ENCODE measurements at places on chromosomes 3 and 15.

- no peak overlapping the region for H3K27ac ChIP-seq
- H3K4me3 ChIP-seq: no peak overlapping the region
- no peaks in the 10 kb centered on the region for H3K4me1 ChIP-seq
- no peaks in the 10 kb centered on the region for H3K36me3 ChIP-seq
- H3K27me3 ChIP-seq: peaks cover 39% of the 10 kb centered on the region
Observed at GRCh38 chr3:186509423-186509822, 34.8 kb downstream of the CRYGS start.

- H3K27me3 ChIP-seq: no peaks in the 10 kb centered on the region
- H3K27ac ChIP-seq: no peak overlapping the region
- H3K4me1 ChIP-seq: peaks cover 7% of the 10 kb centered on the region
- peak overlapping the region; percentile 87 for H3K4me3 ChIP-seq
- DNase-seq: no peak
Observed at GRCh38 chr3:179324270-179324754, 1.5 kb downstream of the ZNF639 start.

DNA sequence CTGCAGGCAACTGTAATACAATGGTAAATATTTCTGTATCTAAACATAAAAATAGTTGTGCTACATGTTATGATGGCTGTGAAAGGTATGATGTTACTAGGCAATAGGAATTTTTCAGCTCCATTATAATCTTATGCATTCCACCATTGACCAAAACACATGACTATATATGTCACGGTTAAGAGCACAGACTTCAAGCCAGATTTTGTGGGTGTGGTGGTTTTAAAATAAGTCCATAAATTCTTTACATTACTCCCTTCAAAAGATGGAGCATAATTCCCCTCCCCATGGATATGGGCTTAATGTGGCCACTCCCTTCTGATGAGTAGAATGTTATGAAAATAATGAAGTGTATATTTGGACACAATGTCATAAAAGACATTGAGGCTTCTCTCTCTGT, 88.4 kb upstream of the TBC1D5 start:
- no peak overlapping the region for H3K27ac ChIP-seq
- no peak overlapping the region for H3K4me3 ChIP-seq
- DNase-seq: no peak

DNA sequence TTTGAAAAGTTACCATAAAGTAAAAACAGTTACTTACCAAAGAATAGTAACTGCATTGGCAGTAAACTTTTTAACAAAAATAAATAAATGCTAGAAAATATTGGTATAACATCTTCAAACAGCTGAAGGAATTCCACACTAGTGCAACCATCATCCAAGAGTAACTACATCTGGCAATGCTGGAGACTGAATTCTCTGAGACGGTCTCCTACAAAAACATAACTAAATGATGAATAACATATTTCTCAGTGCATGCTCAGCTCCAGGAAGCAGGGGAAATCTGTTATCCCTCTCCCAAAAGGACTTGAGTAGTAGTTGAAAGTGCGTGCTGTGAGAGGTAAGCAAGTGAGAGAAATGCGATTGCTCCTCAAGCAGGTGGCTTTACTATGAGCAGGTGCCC, 526.8 kb upstream of the CCDC54 start:
- DNase-seq: no peak
- no peaks in the 10 kb centered on the region for H3K4me1 ChIP-seq
- no peak overlapping the region for H3K4me3 ChIP-seq
- no peak overlapping the region for H3K27ac ChIP-seq

DNA sequence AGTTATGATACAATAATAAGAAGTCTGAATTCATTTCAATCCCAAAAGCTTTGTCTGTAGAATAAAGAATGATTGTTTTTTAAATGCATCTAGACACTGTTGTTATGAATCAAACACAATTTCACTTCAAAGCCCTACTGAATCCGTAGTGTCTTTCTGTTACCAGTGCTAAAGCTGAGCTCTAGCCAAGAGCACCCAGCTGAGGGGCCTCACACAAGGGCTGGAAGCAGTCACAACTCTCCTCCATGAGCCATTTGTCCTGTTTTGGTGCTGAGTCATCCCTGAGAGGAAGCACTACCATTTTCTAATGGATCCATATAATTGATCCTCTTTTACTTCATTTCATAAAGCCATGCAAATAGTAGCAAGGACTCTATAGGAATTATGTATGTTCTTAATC, 158.2 kb upstream of the ANKRD28 start:
- no peaks in the 10 kb centered on the region for H3K36me3 ChIP-seq
- H3K4me1 ChIP-seq: no peaks in the 10 kb centered on the region
- DNase-seq: no peak
- no peak overlapping the region for H3K4me3 ChIP-seq
- H3K27me3 ChIP-seq: no peaks in the 10 kb centered on the region

DNA sequence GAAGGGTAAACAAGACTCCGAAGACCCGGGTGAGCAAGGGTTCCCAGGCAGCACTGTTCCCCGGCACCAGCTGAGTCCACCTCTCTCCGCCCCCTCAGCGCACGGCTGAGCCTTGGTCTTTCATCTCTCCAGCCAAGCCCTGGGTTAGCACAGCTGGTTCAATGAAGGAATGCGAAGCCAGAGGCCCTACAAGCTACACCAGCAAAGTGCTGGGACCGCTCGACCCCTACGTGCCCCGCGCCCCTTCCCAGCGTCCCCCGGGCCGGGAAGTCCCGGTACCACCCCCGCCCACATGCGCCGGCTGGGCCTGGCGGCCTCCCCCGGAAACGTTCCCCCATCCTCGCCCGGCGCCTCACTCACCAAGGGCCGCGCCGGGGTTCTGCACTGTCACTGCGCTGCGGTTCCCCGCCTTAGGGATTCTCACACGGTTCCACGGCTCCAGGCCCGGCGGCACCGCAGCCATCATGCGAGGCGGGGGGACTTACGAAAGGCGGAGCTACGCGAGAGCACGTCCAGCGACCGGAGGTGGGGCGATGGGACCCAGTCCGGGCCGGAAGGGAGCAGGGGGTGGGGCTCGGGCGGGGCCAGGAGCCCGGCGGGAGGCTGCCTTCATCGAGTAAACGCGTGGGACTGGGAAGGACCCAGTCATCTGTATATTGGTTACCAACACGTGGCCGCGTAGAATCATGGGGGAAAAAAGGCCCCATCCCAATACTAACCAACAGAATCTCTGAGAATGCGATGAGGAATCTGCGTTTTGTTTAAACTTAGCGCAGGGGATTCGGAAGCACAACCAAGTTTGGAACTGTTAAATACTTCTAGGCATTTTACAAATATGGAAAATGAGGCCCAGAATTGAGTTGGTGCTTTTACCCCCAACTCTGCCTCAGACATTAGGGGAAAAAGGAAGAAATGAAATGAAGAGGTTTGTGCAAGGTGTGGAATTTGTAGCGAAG, 28.7 kb downstream of the GTPBP8 start:
- H3K4me3 ChIP-seq: peak overlapping the region; percentile 78
- H3K27me3 ChIP-seq: no peaks in the 10 kb centered on the region
- peaks cover 16% of the 10 kb centered on the region for H3K36me3 ChIP-seq
- peaks cover 17% of the 10 kb centered on the region for H3K4me1 ChIP-seq

- 0 out of 2 replicates have a peak, but pooled peaks cover 2% of the 10 kb centered on the region for H3K4me1 ChIP-seq
- no peaks in the 10 kb centered on the region for H3K27me3 ChIP-seq
- H3K4me3 ChIP-seq: no peak overlapping the region
- no peaks in the 10 kb centered on the region for H3K36me3 ChIP-seq
- no peak for DNase-seq
- H3K27ac ChIP-seq: no peak overlapping the region
Observed at GRCh38 chr15:101083336-101084045, 164.3 kb downstream of the LRRK1 start.

DNA sequence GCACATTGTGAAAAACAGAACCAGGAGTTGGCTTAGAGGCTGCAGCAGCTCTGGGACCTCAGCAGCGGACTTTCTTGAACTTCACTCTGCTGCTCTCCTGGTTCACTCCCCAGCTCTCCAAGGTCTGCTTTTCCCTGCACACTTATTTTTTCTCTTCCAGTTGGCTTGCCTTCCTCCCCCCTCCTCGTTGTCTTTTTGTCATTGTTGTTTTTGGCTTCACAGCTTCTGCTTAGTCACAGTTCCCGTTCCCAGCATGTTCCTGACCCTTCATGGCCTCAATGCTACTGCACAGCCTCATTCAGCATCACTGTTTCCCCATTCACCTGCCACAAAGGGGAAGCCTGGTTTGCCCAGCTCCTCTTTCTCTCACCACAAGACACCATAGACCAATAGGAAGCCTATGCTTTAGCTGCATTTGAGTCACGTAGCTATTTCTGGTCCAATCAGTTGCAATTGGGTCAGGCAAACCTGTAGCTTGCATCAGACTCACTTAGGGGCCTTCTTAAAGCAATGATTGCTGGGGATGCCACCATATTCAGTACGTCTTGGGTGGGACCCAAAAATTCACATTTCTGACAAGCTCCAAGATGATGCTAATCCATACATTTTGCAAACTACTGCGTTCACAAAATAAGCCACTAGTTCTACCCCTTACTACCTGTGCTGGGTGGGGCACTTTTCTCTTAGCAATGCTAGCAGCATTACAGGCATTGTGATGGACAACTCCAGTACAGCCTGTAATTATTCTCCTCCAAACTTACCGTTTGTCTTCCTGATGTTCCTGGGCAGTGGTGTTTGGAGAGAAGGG, 7.8 kb upstream of the SUMF1 start:
- DNase-seq: no peak
- H3K27me3 ChIP-seq: peaks cover 20% of the 10 kb centered on the region
- H3K36me3 ChIP-seq: no peaks in the 10 kb centered on the region
- no peak overlapping the region for H3K27ac ChIP-seq
- H3K4me3 ChIP-seq: no peak overlapping the region

DNA sequence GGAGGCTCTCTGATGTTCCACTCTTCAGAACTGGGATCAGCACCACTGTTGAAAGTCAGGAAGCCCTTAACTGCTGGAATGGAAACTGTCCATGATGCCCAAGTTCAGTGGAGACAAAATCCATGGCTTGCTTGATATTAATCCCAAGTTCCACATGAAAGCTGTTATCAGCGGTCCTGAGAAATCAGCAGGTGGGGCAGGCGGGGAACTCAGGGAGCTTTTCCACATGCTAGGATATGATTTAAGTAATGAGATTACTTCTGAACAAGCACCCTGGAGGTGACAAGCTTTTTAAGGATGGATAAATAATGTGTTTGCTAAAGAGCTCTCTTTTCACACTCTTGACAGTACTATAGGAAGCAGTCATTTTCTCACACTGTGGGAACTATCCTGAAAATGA, 82.9 kb downstream of the CYP19A1 start:
- H3K4me1 ChIP-seq: no peaks in the 10 kb centered on the region
- no peak overlapping the region for H3K27ac ChIP-seq
- H3K27me3 ChIP-seq: no peaks in the 10 kb centered on the region
- no peak for DNase-seq
- no peak overlapping the region for H3K4me3 ChIP-seq
- no peaks in the 10 kb centered on the region for H3K36me3 ChIP-seq

DNA sequence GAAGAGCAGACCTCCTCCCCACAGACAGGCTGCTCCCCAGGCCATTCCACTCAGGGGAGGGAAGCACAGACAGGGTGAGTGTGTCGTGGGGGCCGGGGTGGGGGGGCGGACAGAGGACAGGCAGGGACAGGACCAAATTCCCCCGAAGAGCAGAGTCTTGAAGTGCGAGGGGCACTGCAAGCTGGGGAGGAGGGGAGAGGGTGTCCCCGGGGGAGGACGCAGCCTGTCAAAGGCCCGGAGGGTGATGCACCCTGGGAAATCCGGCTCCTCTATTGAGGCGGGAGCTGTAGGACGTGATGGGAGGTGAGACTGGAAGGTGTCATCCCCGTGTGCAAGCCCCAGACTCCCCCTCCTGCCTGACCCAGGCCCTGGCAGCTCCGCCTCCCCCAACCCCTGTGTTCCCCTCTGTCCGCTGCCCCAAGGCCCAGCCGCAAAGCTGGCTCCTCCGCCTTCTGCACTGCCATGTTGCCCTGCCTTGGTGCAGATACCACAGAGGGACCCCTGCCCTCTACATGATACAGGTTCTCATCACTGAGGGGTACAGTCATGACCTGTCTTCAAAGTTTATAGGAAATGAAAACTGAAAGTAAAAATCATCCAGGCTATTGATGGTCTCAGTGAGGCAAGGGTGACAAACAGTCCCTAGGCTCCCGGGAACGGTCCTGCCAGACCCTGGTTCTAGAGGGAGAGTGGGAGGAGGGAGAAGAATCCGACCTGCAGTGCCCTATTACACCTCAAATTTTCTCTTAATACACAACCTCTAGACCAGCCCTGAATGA, 76.3 kb upstream of the IQSEC1 start:
- no peaks in the 10 kb centered on the region for H3K27me3 ChIP-seq
- no peaks in the 10 kb centered on the region for H3K36me3 ChIP-seq
- H3K4me3 ChIP-seq: no peak overlapping the region
- H3K27ac ChIP-seq: no peak overlapping the region

- H3K4me1 ChIP-seq: no peaks in the 10 kb centered on the region
- no peak overlapping the region for H3K27ac ChIP-seq
- H3K36me3 ChIP-seq: no peaks in the 10 kb centered on the region
- no peak overlapping the region for H3K4me3 ChIP-seq
Observed at GRCh38 chr3:157876556-157876955, 229.7 kb downstream of the SHOX2 start.

DNA sequence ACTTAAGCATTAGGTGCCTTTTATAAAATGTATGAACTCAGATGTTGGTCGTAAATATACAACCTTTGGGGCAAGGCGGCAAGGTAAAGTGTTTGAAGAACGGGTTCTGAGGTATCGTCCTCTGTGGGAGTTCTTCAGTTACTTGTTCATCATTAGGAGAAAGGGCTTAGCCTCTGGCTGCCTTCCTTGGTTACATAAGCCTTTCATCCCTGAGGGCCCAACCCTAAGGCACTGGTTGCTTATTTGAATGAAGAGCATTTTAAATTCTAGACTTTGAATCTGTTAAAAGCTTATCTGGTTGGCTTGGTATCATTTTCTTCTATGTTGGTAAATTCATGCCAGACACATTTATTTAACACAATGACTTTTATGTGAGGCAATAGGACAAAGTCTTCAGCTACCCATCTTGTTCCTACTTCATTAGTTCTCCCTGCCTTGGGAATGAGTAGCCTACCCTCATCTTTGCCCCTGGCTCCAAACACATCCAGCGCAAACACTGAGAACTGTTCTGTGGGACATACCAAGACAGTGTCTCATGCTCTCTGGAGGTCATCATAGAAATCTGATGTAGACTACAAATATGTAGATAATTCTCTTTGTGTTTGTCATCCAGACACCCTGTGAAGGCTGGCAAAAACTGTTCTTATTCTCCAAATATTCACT, 12.4 kb upstream of the CCDC80 start:
- no peak overlapping the region for H3K4me3 ChIP-seq
- no peaks in the 10 kb centered on the region for H3K4me1 ChIP-seq
- H3K27ac ChIP-seq: no peak overlapping the region
- no peaks in the 10 kb centered on the region for H3K36me3 ChIP-seq
- DNase-seq: no peak
